ENCODE measurements at places on chromosomes 11 and 22.

DNA sequence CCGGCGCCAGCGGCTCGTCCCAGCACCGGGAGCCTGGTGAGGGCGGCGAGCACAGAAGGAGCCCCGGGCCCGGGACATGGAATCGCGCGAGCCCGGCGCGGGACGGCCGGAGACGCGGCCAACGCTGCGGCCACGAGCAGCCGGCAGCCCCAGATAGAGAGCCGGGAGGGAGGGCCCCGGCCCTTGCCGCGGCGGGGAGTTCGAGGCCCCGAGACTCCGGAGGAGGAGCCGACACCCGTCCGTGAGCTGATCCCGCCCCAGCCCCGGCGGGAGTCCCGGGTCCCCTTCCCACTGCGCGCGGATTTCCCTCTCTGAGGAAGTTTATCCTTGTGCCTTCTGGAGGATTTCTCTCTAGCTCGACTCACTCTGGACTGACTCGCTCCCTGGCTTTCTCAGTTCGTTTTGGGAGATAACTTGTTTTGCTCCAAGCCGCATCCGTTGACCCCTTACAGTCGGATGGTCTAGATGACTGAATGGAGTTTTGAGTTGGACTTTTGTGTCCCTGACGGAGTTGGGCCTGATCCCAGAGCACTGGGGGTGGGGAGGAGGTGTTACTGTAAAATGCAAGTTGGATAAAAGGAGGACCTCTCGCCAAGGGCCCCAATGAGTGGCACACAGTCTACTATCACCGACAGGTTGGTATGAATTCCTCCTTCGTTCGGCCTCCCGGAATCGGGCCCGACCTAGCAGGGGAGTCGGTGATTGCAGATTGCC lies 585 bp downstream of the ARHGEF12 start:
- peak; percentile 40 for DNase-seq

- no peak for DNase-seq
These were observed 648 bp downstream of the DLG2 start for GRCh38 chr11:85626496-85626895.

- DNase-seq, result no peak
These were observed 35.5 kb upstream of the KRTAP5-7 start for GRCh38 chr11:71491531-71491930.

GRCh38 chr11:132464003-132464342 lies 1068.3 kb downstream of the OPCML start:
- no peak for DNase-seq

- no peak for DNase-seq
These were observed 81.1 kb downstream of the BMAL1 start for GRCh38 chr11:13358596-13359270.

DNA sequence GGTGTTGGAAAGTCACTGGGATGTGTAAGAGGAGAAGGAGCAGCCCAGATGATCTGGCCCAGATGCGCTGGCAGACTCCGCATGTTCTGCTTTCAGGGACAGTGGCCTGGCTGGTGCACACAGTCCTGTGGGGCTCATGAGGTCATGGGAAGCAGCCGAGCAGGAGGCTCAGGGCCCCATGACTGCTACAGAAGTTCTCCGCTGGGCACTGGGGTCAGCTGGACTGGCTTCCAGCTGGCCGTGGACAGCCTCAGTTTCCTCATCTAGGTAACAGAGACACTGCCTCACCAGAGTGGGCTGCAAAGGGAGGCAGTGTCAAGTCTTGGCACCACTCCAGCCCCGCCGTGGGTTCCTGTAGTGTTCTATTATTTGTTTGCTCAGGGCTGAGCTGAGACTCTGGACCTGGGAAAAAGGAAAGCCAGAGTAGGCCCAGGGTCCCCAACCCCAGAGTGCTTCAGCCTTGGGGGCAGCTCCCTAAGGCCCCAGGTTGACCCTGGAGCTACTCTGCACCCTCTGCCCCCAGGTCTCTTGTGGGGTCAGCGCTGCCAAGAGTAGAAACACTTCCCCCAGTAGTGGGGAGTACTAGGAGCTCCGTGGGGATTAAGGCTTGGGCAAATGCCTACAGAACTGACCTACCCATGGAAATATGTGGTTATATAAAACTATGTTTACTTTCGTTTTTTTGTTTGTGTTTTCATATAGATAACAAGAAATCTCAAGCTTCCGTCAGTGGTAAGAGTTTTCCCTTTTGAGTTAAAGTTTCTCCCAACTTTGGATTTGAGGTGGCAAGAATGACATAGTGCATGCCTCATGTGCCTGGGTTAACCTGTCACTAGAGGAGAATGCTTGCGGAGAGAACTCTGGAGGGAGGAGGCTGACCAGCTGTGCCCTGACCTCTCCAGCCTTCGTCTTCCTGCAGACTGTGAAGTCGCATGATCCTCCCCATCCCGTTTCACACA lies 45.3 kb downstream of the MED15 start:
- DNase-seq, result no peak

DNA sequence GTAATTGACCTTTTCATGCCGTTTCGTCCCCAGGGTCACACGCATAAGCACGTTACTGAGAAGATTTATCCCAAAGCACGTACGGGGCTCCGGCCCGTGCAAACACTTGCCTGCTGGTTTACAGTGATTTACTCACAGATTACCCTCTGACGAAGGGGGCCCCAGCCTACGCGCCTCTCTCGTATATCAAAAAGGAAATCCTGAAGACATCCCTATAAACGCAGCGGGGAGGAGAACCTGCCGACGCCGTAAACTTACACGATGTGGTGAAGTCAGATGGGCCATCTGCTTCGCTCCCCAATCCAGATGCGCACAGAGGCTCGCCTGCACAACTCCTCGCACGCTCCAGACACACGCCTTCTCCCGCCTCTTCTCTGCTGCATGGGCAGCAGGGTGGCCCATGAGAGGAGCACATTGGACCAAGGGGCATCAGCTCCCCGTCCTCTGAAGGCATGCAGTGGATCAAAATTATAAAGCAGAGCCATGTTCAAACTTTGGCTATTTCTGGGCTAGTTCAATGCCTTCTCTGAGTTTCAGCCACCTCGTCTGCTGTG lies 123.6 kb downstream of the MN1 start:
- no peak for DNase-seq

- no peak for DNase-seq
These were observed 1.4 kb downstream of the POGLUT3 start for GRCh38 chr11:108496643-108497256.

GRCh38 chr11:57479911-57480310 lies 19.6 kb downstream of the RTN4RL2 start:
- no peak for DNase-seq

GRCh38 chr11:64715756-64716472 lies 7.1 kb downstream of the NRXN2 start:
- DNase-seq, result no peak

DNA sequence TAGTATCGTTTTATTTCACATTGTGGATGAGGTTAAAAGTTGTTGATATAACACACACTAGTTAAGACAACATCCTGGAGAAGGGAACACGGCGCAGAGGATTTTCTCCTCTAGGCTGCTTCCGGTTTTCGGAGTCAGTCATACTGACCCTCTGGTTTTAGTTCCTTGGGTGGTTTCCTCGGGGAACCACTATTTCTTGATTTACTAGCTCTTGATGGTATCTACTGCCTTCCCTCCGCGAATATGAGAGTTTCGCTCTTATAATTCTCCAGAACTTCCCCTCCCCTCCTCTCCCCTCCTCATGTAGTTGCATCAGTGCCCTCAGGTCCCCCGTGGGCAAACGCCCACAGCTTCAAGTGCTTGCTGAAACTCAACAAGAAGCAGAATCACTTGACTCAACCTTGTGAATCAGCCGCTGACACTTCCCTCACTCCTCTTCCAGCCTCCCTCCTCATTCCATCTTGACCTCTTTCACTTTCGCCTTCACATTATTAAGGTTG lies 15.9 kb upstream of the APOBEC3A start:
- DNase-seq, result peak; percentile 34

DNA sequence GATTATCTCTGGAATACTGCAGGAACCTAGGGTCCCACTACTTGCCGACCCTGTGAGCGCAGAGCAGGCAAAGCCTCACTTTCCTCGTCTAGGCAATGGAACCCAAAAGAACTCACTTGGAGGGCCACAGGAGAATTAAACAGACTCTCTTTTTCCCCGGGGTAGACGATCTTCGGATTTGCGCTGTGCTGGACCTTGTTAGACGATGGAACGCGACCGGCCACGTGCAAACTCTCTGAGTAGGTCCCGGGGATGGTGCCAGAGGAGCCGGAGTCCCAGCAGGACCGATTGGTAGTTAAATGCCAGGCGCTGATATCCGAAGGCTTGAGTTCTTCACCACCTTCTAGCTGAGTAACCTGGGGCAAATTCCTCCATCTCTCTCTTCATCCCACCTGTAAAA lies 1.0 kb upstream of the SLC1A2 start:
- no peak for DNase-seq

GRCh38 chr11:20064961-20065405 lies 95.3 kb downstream of the DBX1 start:
- no peak for DNase-seq

- DNase-seq, result no peak
These were observed 39.5 kb downstream of the CDKN1C start for GRCh38 chr11:2846056-2846455.
